ENCODE measurements at places on chromosomes 3 and 15. TPM values are rescaled to one million over a fixed set of nuclear protein-coding genes. Genes with fewer than 3 reads are reported as not detected.
A peak's percentile ranks its signal among the peaks of the same experiment; 100 is the strongest.

The CAPN3 gene
- total RNA-seq: 0.70 TPM

DNA sequence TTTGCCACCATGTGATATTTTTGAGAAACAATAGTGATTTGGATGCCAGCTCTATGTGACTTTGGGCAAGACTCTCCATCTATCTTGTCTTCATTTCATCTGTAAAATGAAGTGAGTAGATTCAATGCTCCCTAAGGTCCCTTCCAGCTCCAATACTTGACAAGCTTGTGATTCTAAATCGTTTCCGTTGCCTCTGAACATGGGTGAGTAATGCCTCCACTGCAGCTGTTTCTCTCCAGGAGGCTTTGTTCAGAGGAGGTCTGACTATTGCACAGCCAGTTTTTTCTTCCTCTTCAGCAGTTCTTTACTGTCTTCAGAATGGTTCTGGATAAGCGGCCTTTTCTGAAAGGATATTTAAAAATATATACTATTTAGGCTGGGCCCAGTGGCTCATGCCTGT is 14.8 kb upstream of the TMOD3 start:
- H3K36me3 ChIP-seq: no peaks in the 10 kb centered on the region
- no peak for DNase-seq
- H3K4me1 ChIP-seq: peaks cover 12% of the 10 kb centered on the region

The CXCR6 gene
- total RNA-seq: not detected

The NUDT16 gene
- 18.6 TPM for total RNA-seq

DNA sequence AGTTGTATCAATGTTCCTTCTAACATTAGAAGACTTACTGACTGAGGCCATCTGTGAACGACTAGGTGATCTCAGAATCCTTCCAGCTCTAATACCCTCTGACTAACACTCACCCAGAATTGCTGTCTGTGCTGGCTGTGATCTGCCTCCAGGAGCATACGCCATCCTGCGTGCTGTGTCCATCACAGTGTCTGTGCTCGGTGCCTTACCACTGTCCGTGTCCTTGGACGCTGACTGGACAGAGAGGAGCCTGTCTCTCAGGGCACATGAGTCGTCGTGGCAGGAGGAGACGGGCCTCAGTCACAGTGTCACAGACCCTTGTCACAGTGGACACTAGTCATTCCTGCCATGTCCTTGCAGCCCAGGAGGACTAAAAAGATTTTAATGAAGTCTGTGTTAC is 83.1 kb downstream of the LMLN start:
- no peak for DNase-seq
- H3K4me1 ChIP-seq: no peaks in the 10 kb centered on the region
- H3K4me3 ChIP-seq: no peak overlapping the region
- H3K27ac ChIP-seq: no peak overlapping the region
- H3K27me3 ChIP-seq: no peaks in the 10 kb centered on the region

DNA sequence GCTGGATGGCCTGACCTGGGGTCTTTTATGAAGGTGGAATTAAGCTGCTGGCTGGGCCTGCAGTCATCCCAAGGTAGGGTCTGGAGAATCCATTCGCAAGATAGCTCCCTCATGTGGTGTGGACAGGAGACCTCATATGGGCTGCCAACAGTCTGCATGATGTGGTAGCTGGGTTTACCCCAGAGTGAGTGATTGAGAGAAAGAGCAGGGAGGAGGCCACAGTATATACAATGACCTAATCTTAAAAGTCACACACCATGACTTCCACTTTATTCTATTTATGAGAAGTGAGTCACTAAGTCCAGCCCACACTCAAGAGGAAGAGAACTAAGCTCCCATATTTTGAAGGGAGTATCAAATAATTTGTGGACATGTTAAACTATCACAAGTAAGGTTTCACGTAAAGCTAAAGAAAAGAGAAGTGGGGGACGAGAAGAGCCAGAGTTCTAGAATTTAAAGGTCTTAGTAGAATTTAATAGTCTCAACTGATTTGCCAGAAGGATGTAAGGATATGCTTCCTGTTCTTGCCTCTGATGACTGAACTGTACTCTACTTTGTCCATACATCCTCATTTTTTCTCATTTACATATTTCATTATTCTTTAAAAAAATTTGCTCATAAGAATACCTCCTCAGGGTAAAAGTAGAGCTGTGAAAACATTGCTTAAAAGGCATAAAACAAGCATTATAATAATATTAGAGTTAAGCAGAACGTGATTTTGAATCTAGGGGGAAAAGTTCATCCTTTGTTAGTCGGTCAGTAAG is 184.4 kb downstream of the PEX5L start:
- no peaks in the 10 kb centered on the region for H3K4me1 ChIP-seq
- no peak overlapping the region for H3K27ac ChIP-seq
- H3K27me3 ChIP-seq: no peaks in the 10 kb centered on the region
- DNase-seq: peak; percentile 23
- H3K4me3 ChIP-seq: no peak overlapping the region
- H3K36me3 ChIP-seq: no peaks in the 10 kb centered on the region

The RAB8B gene
- total RNA-seq: 34.6 TPM

The KIF7 gene
- total RNA-seq: 21.3 TPM

The RASSF1 gene
- total RNA-seq: 13.2 TPM

GRCh38 chr3:101625879-101626278 is 51.1 kb downstream of the ZBTB11 start:
- no peak overlapping the region for H3K27ac ChIP-seq
- peaks cover 5% of the 10 kb centered on the region for H3K36me3 ChIP-seq
- H3K27me3 ChIP-seq: no peaks in the 10 kb centered on the region

DNA sequence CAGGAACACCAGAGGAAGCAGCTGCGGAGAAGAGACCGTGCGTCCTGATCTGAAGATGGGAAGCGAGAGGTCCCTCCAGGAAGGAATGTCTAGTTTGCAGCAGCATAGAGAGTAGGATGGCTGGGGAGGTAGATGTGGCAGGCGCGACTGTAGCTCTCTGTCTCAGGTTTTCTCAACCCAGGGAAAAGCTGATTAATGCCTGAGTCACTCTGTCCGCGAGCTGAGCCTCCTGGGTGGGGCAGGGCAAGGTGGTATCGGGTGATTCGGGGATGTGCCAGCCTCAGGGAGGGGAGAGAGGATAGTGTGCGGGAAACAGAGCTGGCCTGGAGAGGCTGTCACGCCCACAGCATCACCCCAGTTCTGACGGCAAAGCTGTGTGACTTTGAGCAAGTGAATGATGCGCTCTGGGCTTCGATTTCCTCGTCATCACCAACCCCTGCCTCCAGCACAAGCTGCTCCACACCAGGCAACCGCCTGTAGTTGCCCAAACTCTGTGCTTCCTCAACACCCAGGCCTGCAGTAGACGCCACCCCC is 28.4 kb downstream of the CPN2 start:
- no peak overlapping the region for H3K27ac ChIP-seq
- peaks cover 31% of the 10 kb centered on the region for H3K36me3 ChIP-seq
- no peaks in the 10 kb centered on the region for H3K4me1 ChIP-seq
- no peak overlapping the region for H3K4me3 ChIP-seq
- peaks cover 19% of the 10 kb centered on the region for H3K27me3 ChIP-seq
- no peak for DNase-seq

- no peak for DNase-seq
- no peak overlapping the region for H3K4me3 ChIP-seq
- peaks cover 72% of the 10 kb centered on the region for H3K4me1 ChIP-seq
- H3K27me3 ChIP-seq: peaks cover 8% of the 10 kb centered on the region
- peaks cover 7% of the 10 kb centered on the region for H3K36me3 ChIP-seq
Observed at GRCh38 chr3:111913163-111913763, 54.2 kb downstream of the PHLDB2 start.

DNA sequence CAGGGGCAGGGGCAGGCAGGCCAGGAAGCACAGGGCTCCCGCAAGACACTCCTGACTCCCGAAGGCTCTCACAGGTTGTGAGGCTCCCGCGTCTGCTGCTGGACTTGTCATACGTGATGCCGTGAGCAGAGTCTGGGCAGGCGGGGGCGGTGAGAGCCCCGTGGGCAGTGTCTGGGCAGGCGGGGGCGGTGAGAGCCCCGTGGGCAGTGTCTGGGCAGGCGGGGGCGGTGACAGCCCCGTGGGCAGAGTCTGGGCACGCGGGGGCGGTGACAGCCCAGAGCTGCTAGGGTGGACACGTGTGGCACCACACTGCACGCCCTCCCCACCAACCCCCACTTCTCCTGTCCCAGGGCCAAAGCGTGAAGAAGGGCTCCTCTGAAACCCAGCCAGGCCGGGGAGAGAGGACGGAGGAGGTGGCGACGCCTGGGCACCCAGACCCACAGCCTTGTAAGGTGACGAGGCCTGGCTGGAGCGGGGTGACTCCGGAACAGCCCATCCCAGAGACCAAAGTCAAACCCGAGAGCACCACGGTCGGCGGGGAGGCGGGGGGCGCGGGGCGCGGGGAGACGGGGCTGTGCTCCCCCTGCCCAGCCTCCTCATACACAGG is 35.0 kb downstream of the TNK2 start:
- no peaks in the 10 kb centered on the region for H3K4me1 ChIP-seq
- no peaks in the 10 kb centered on the region for H3K36me3 ChIP-seq
- no peaks in the 10 kb centered on the region for H3K27me3 ChIP-seq
- no peak overlapping the region for H3K27ac ChIP-seq

DNA sequence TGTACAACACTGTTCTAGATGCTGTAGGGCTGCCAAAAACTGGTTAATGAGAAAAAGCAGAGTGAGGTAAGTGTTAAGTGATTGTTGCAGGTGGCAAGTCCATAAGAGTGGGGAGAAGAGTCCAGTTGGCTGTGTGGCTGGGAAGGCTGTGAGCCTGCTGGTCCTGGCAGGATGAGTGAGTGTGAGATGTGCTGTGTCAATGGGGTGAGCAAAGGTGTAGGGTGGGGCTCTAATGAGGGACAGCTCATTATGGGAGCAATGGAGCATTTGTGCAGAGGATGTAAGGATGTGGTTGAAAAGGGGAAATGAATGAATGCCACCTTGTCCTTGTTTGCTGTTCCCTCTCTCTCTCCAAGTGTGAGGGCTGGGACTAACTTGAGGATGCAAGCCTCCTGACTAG is 145.3 kb upstream of the ROPN1 start:
- no peaks in the 10 kb centered on the region for H3K36me3 ChIP-seq
- DNase-seq: no peak
- no peaks in the 10 kb centered on the region for H3K27me3 ChIP-seq
- 0 out of 2 replicates have a peak overlapping the region, but pooled peaks have one; percentile 1 for H3K27ac ChIP-seq
- H3K4me1 ChIP-seq: peaks cover 13% of the 10 kb centered on the region
- H3K4me3 ChIP-seq: no peak overlapping the region

DNA sequence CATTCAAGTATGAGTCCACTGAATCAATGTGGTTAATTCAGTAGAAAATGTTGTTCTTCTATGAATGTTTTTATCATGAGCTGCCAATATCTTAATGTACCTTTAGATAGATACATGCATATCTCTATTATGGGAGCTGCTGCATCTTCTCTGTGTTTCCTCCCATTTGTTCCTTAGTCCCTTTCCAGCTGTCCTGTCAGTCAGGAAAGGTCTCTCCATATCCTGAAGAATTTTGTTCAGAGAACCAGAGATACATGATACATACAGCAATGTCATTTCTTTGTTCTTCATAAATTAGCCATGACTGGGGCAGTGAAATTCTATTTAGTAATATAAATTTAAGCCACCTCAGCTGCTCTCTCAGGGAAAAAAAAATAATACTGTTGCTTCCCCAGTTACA is 103.7 kb downstream of the P3H2 start:
- no peaks in the 10 kb centered on the region for H3K27me3 ChIP-seq
- peak overlapping the region; percentile 58 for H3K27ac ChIP-seq
- H3K4me1 ChIP-seq: peaks cover 61% of the 10 kb centered on the region
- no peak overlapping the region for H3K4me3 ChIP-seq
